Stimulated activated CD4-positive, alpha-beta T cell treated with anti-CD3 and anti-CD28 coated beads, Interleukin-1b, Interleukin-23, amount 100 ng/mL, for 1 hour (primary cell): ENCODE measurements at places on chromosomes 5 and 9.

GRCh38 chr9:123828449-123828848 lies 101.5 kb downstream of the DENND1A start:
- DNase-seq, result no peak

DNA sequence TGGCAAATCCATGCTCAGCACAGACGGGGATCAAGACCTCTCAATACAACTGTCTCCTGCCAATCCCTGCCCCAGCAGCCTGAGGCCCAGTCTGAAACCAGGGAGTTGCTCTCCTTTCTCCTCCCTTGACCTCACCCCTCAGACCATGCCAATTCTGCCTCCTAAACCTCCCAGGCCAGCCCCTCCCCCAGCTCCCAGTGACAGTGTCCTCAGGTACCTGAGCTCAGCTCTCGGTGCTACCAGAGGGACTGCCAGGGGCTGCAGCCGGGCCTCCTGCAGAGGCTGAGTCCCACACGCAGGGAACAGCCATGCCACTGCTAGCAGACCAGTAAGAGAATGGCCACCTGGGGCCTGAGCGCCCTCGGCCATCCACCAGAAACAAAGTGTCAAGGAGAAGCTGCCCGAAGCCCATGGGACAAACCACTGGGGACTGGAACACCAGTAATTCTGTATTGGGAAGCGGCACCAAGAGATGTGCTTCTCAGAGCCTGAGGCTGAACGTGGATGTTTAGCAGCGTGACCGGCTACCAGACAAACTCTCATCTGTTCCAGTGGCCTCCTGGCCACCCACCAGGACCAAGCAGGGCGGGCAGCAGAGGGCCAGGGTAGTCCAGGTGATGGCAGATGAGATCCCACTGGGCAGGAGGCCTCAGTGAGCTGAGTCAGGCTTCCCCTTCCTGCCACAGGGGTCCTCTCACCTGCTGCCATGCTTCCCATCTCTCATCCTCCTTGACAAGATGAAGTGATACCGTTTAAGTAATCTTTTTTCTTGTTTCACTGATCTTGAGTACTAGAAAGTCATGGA lies 557 bp upstream of the IL3 start:
- no peak for DNase-seq

DNA sequence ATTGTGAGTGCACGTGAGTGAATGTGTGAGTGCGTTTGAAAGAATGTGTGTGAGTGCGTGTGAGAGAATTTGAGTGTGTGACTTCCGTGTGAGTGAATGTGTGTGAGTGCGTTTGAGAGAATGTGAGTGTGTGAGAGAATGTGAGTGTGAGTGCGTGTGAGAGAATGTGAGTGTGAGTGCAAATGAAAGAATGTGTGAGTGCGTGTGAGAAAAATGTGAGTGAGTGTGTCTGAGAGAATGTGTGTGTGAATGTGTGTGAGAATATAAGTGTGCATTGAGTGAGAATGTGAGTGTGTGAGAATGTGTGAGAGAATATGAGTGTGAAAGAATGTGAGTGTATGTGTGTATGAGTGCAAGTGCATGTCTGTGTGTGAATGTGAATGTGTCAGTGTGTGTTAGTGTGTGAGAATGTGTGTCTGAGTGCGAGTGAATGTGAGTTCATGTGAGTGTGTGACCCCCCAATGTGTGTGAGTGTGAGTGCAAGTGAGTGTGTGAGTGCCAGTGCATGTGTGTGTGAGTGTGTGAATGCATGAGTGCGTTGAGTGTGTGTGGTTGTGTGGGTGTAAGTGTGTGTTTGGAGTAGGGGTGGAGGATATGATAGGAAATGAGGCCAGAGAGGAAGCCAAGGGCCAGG lies 37.9 kb upstream of the LHX2 start:
- DNase-seq, result no peak

GRCh38 chr5:143878430-143878829 lies 66.5 kb downstream of the HMHB1 start:
- DNase-seq, result no peak

DNA sequence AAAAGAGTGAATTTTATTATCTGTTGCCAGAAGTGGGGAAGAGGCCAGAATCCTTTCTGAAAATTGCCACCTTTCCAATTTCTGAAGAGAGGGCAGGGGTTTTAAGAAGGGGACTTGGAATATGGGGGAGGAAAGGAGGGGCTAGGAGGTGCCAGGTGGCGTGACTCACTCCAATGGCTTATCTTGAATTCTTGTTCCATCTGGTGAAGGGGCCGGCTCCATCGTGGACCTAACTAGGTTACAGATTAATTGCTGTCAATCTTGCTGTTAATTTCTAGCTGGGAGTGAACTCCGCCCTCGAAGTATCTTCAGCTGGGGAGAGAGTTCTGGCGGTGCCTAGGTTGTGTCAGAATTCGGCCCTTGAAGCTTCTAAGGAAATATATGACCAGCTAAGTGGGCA lies 138.7 kb downstream of the YTHDC2 start:
- no peak for DNase-seq

- no peak for DNase-seq
Measured at GRCh38 chr9:101516655-101517054, 17.0 kb upstream of the RNF20 start.

GRCh38 chr9:96663506-96664120 lies 8.5 kb upstream of the PRXL2C start:
- DNase-seq, result no peak

GRCh38 chr5:172452398-172453205 lies 1.7 kb downstream of the SH3PXD2B start:
- no peak for DNase-seq

DNA sequence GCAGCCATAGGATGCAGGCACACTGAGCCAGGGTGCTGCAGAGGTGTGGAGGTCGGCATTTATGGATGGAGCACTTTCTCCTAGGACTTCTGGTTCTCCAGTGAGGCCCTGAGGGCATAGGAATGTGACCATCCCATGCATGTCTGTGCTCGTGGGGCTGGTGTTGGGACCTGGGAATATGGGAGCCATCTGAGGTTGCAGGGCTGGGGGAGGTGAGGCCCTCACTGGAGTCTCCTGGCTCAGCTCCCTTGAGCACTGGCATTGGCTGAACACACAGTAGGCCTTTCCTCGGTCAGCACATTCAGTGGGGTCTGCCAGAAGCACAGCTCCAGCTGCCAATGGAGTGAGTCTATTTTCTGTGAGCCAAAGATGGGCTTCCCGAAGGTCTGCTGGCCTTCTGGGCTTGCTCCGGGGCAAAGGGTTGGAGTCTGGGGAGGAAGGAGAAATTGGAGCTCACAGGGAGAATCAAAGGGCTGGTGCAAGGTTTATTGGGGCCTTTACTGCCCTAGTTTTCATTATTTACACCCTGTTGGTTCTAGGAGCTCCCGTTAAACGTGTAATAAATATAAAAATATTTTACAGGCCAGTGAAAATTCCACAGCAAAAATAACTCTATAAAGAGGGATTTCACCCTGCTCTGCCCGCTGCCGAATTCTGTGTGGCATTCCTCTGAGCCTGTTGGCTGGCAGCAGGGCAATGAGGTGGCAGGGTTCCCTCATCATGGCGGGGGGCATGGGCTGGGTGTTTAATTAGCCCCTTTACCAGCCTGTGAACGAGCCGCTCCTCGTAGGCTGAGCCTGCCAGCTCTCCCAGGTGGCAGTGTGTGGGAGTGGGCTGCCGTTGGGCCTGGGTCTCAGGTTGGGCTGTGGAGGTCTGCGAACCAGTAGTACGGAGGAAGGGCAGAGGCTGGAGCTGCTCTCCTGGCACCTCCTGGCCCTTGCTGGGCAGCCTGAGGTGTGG lies 31.6 kb upstream of the PITX1 start:
- no peak for DNase-seq

- DNase-seq, result no peak
Measured at GRCh38 chr9:36037549-36038122, 923 bp downstream of the RECK start.

DNA sequence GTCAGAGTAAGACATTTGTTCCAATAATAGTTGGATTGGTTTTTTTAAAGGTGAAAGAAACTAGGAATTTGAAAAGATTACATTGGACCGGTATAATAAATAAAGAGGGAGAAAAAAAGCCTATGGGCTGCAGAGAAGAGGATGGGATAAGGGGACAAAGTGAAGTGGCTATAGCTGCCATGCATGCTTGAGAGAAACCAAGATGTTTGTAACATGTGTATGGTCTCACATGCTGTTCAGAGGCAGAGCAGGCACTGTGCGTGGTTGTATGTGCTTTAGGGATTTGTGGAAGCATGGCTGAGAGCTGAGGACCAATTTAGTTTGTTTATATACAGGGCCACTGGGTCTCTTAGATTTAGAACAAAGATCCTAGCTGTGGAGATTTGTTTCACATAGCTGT lies 32.7 kb downstream of the LNPEP start:
- no peak for DNase-seq

DNA sequence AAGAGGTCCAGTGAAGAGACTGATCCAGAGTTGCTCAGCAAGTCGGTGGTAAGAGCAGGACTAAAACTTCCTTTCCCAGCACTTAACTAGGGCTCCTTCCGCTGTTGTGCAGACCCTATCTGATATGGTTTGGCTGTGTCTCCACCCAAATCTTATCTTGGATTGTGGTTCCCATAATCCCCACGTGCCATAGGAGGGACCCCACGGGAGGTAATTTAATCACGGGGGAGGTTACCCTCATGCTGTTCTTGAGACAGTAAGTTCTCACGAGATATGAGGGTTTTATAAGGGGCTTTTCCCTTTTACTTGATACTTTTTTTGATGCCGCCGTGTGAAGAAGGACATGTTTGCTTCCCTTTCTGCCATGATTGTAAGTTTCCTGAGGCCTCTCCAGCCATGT lies 221.9 kb upstream of the GLRA1 start:
- DNase-seq, result no peak

GRCh38 chr5:53431665-53432064 lies 48.8 kb upstream of the FST start:
- no peak for DNase-seq

DNA sequence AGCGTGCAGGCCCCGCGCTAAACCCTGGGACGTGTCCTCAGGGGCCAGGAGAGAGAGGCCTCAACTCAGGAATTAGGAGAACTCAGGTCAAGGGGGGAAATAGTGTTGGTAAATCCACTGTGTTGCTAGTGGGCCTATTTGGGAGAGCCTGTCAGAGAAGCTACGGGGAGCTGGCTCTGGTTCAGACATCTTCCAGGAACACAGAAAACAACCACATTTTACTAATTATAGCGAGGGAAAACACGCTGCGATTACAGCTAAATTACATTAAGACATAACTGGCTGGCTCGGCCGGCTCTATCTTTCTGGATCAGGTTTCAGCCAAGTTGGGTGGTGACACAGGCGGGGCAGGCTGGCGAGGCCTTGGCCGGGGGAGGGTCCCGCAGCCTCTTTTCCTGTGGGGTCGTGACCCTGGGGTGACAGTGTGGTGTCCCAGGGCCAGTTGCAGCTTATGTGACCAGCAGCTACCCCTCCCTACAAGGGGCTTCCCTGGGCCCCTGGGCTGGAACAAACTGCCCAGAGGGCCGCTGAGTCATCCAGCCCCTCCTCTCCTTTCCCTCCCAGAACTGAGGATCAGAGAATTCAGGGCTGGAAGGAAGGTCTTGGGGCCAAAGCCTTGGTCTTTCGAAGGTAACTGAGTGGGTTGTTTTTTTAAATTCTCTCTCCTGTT lies 75.1 kb downstream of the FGF18 start:
- no peak for DNase-seq

GRCh38 chr5:103208460-103208859 lies 50.1 kb upstream of the MACIR start:
- DNase-seq, result no peak

- no peak for DNase-seq
Measured at GRCh38 chr5:89297066-89297465, 414.1 kb upstream of the MEF2C start.

- DNase-seq, result no peak
Measured at GRCh38 chr5:147400126-147400809, 109.6 kb downstream of the DPYSL3 start.

GRCh38 chr9:112887381-112887780 lies 3.3 kb downstream of the SLC46A2 start:
- no peak for DNase-seq

DNA sequence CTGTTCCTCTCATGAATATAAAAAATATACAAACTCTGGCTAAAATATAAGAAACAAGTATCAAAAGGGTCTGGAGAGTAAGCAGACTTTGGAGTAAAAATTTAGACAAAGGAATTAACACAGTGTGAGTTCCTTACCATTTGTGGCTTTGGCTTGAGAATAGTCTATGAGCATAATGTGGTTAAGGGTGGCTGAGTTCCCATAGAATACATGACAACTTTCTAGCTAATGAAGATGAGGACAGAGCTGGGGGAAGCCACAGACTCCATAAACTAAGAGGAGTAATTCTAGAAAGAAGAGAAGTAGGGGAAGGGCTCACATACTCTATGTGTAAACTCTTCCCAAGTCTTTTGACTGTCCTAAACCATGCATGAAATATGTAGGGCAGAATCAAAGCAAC lies 79.4 kb downstream of the CAAP1 start:
- no peak for DNase-seq

GRCh38 chr9:75490326-75490725 lies 400.1 kb upstream of the PCSK5 start:
- no peak for DNase-seq

DNA sequence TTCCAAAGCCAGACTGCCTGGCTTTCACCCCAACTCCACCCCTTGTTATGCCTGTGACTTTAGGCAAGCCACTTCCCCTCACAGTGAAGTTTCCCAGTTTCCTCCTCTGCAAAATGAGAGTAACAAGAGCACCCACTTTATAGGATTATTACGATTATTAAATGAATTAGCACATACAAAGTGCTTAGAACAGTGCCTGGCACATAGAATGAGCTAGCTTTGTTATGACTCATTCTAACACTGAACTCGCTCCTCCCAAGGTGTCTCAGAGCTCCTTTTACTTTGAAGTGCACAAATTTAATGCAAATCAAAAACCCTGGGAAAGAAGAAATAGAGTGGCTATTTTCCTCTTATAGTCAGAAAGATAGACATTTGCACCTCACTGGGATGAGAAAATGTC lies 34.3 kb downstream of the DNAH5 start:
- DNase-seq, result no peak

DNA sequence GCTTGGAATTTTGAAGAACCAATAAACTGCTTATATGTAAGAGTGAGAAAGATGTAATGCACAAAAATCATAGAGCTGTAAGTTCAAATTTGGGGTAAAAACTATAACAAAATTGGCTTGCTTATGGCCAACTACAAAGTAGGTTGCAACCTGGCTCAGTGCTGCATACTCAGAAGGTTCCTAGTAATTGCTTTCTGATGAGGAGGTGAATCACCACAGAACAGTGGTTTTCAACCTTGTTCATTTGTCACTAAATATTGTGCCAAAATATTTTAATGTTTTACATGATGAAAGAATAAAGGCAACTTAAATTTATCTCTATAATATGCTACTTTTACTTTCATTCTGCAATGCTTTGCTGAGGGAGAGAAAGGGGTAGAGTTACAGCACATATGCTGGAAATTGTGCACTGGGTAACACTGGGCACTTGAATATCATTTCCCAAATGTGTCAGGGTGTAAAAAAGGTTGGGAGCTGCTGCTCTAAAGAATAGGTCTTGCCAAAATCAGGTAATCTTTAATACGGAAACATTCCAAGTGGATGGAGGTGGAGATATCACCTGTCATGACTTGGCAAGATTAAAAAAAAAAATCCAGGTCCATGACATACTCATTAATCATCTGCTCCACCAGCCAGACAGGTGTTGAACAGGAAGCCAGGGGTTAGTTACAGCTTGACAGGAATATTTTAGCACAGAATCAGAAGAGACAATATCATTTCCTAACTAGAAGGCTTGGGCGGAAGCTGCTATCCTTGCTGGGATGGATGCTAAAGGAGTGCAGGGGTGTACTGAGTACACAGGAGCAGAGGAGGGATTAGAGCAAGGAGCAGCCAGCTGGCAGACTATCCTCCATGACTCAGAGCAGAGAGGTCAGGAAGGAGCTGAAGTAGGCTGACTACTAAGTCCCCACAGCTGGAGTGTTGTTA lies 34.6 kb upstream of the CCL21 start:
- no peak for DNase-seq

- no peak for DNase-seq
Measured at GRCh38 chr9:29548436-29548835, 1975.2 kb upstream of the C9orf72 start.
